ENCODE measurements at places on chromosomes 6 and 20. TPM values are rescaled to one million over a fixed set of nuclear protein-coding genes. Genes with fewer than 3 reads are reported as not detected.

Gene GRM1
- total RNA-seq = not detected

Gene FOXC1
- 18.6 TPM for total RNA-seq

Gene RUNX2
- total RNA-seq = 10.4 TPM

Gene MUC21
- not detected for total RNA-seq

Gene COL9A3
- 8.3 TPM for total RNA-seq

Gene DEFB121
- total RNA-seq = not detected

Gene SMLR1
- total RNA-seq = not detected

Gene ZSWIM1
- total RNA-seq = 13.2 TPM

Gene SNAP91
- not detected for total RNA-seq

Gene PTK6
- total RNA-seq = 12.9 TPM

- DNase-seq = no peak
Measured at GRCh38 chr6:95685822-95686221, 108.5 kb downstream of the MANEA start.

GRCh38 chr6:144216668-144217218 lies 66.4 kb downstream of the STX11 start:
- DNase-seq = no peak

- peak; percentile 76 for DNase-seq
Measured at GRCh38 chr6:73798592-73798991, 102.6 kb downstream of the CD109 start.

GRCh38 chr6:35055891-35056290 lies 85.2 kb downstream of the TCP11 start:
- no peak for DNase-seq

DNA sequence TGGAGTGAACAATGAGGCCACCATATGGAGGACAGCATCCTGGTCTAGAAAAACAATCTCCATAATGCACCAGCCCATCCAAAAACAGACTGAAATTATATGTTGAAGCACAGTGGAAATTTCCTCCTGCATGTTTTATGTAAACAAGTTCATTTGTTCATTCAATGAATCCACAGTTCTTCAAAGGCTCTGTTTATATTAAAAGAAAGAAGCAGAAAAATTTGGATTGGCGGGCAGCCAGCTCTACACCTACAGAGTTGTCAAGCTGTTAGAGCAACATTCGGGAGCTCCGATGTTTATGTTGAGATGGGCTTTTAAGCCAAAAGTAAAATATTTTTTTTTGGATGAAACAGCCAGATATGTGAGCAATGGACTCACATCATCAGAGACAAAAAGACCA lies 395.3 kb upstream of the SULF2 start:
- peak; percentile 50 for DNase-seq

DNA sequence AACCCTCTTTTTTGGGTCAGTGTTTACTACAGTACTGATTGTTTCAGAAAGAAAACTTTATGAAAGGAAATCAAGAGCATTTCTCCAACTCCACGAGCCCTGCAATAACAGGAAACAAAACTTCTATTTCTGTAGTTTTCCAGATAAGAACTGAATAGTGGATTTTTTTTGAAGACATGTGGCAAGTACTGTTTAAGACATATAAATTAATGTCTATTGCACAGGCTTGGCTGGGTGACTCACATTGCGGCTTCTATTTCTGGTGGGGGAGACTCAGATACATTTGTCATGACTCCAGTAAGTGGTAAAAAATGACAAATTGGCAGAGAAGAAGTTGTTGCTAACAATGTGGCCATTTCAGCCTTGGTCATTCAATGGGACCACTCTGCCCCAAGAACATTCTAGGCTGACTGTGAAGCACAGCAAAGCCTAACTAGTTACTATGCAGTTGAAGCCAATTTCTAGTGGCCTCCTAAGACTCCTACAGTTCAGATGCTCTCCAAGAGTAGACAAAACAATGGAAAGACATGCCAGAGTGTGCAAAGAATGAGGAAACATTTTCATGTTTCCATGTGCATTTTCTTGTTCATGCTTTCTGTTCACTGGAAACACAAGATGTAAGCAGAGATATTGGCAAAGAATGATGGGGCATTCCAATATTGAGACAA lies 200.9 kb downstream of the EDN1 start:
- DNase-seq = peak; percentile 12

- no peak for DNase-seq
Measured at GRCh38 chr20:52760791-52761190, 211.4 kb upstream of the TSHZ2 start.

DNA sequence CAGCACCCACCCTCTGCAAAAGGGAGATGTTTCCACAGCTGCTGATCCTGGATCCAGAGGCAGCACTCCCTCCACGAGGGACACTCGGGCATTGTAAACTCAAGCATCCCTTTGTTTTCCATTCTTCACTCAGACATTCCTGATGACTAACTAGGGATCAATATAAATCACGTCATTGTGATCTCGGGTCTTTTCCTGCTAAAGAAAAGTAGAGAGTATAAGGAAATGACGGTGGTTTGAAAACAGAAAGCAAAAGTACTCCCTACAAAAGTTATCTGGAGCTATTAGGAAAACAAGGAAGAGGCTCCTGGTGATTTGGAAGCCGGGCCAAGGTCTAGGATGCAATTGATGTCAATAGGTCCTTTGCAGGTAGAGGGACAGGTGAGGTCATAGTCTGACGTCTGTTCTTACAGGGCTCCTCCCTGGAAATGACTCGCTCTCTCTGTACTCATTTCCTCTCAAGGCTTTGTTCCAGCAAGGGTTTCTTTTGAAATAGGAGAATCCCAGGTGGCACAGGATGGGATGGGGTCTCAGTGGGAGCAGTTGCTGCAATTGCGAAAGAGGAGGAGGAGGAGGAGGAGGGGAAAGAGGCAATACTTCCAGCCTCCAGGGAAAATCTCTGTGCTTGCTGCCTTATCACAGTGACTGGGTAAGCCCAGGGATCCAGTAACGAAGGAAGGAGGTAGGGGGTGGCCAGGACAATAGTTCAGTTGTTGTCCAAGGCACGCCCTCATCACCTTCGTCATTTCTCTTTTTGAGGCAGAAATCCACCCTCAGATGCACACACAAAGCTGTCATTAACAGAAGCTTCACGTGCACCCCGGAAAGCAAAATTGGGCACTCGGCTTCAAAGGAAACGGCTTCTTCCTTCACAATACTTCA lies 222.8 kb downstream of the LY86 start:
- DNase-seq = peak; percentile 72

GRCh38 chr6:16676978-16677377 lies 84.3 kb downstream of the ATXN1 start:
- peak; percentile 60 for DNase-seq

- DNase-seq = no peak
Measured at GRCh38 chr20:40100261-40100660, 588.8 kb downstream of the MAFB start.

GRCh38 chr20:63821811-63822210 lies 9.3 kb downstream of the ZBTB46 start:
- DNase-seq = no peak

- no peak for DNase-seq
Measured at GRCh38 chr6:36519352-36519751, 27.9 kb downstream of the STK38 start.

DNA sequence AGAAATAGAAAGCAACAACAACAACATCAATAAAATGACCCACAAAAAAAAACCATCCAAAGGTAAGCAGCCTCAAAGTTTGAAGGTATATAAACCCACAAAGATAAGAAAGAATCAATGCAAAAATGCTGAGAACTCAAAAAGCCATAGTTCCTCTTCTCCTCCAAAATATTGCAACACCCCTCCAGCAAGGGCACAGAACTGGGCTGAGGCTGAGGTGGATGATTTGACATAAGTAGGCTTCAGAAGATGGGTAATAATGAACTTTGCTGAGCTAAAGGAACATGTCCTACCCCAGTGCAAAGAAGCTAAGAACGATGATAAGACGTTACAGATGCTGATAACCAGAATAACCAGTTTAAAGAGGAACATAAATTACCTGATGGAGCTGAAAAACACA lies 188.8 kb upstream of the BTBD3 start:
- DNase-seq = no peak

DNA sequence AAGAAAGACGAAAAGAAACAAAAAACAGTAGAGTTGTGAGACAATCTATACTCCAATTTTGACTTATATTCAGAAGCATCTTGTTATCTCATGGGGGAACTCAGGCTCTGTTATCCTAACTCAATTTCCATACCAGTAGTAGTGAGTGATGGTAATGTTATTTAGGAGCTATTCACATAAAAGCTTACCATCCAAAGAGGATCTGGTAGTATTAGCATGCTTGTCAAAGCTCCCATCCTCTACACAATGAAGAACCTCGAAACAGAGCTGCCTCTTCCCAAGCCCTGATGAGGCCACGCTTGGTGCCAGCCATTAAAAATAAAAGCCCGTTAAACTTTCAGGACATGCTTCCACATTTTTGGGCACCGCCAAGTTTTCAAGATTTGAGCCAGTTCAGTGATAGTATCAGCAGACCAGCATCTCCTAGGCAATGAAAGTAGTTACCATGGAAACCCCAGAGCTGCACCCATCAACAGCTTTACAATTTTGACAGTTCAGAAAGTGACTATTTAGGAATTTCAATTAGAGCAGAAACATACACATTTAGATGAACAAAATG lies 173.3 kb downstream of the CD83 start:
- no peak for DNase-seq

DNA sequence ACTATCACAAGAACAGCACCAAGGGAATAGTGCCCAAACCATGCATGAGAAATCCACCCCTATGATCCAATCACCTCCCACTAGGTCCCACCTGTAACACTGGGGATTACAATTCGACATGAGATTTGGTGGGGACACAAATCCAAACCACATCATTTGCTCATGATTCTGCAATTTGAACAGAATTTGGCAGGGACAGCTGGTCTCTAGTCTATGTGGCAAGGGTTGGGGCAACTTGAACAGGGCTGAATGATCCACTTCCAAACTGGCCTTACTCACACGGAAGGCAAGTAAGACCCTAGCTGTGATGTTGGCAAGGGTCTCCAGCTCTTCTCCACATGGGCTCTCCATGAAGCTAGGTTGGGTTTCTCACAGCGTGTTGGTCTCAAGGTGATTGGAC lies 10.1 kb upstream of the FKBP5 start:
- no peak for DNase-seq

DNA sequence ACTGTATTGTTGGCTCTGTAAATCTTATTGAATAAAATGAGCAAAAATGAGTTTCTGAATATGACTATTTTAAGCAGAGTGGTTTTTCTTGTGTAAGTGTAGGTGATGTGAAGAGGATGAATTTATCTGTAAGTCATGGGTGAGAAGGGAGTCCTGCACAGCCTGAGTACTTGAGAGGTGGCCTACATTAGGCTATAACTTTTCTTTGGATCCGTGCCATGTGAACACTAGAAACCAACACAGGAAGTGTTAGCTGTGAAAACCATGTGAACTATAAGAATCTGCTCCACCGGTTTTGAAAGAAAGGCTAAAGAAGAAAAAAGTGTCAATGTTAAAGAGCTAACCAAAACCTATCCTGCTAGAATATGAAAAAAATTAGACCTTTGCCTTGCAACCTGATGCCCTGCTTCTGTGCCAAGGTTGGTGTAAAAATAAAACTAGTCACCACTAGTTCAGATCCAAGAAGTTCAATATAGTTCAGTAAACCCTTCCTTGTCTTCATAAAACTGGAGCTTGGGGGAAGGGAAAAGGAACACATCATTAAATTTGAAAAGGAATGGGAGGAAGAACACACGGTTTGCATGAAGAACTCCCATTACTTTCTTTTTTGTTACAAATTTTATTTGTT lies 21.3 kb downstream of the PLCB1 start:
- no peak for DNase-seq

DNA sequence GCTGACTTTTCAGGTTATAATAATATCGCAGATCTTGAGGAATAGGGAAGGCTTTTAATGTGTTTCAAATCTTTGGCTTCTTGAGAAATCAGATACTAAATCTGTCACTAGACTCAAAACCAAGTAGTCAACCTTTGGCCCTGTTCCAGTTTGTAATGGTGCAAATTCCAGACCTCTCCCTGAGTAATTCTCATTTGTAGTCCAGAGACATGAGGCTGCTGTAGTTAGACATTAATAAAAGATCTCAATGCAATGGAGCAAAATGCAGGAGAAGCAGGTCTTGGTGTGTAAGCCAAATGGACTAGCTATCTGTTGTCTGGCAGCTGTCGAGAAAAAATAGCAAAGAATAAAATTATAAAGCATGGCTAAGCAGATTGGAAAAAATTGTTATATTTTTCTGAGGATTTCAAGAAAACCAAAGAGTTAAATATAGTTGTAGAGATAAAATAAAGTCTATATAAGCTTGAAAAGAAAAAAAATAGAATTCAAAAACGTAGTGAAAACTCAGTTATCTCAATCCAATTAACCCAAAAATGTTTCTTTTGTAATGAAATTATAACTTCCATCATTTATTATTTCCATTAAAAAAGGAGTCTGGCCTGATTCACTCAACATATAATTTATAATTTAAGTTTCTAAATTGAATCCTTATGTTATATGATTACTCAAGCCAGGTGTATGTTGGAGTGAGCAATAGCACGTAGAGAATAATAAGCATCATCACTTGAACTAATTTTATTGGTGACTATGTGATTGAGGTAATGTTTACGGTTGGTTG lies 161.5 kb upstream of the ADGRB3 start:
- no peak for DNase-seq

DNA sequence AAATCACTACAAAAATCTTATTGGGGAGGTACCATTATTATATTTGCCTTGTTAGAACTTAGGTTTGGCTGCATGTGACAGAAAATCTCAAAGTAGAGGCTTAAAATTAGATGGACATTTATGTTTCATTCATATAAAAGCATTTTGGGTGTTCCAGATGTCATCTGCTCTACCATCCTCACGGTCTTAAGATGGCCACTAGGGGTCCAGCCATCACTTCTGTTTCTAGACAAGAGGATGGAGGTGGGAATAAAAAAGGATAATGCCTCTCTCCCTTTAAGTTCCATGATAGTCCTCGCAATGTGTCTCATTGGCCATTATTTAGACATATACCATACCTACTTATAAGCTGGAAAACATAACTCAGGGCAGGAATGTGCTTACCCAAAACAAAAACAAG lies 929.5 kb downstream of the KIF16B start:
- DNase-seq = no peak

DNA sequence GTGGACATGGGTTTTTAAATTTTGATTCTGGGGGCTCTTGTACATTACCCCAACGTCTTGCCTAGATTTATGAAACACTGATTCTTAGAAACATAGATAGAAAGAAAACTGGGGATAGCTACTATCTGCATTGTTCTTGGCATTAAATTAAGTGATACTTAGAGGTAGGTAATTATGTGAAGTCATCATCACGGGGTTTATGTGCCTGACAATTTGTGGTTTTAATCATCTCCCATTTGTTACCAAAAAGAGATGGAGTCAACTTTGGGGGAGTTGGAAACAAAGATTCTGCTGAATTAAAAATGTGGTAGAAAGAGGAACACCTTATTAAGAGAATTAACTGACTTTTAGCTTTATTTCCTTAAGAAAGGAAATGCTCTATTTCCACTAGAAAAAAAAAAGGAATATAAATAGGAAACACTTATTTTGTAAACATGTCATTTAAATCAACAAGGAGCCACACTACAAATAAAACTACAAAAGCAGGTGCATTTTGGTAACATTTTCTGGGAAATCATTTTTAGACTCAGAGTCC lies 5.6 kb downstream of the TNFAIP3 start:
- DNase-seq = no peak
